ENCODE measurements at places on chromosomes 6 and 20. TPM values are rescaled to one million over a fixed set of nuclear protein-coding genes. Genes with fewer than 3 reads are reported as not detected.

PTGIS gene
- total RNA-seq: 6.3 TPM

VGLL2 gene
- total RNA-seq: not detected

SLC18B1 gene
- total RNA-seq: 6.1 TPM

SRXN1 gene
- 70.2 TPM for total RNA-seq

ZSCAN31 gene
- 1.9 TPM for total RNA-seq
